Activated naive CD4-positive, alpha-beta T cell treated with anti-CD3 and anti-CD28 coated beads, Interleukin-2, amount 50 U/mL, for 72 hours (primary cell): ENCODE measurements at places on chromosomes 13 and 19. TPM values are rescaled to one million over a fixed set of nuclear protein-coding genes. Genes with fewer than 3 reads are reported as not detected.

- DNase-seq: no peak
These were observed 6.2 kb downstream of the TLE6 start for GRCh38 chr19:2983351-2984214.

GRCh38 chr19:33639035-33639681, 17.4 kb downstream of the CHST8 start:
- no peak for DNase-seq

DNA sequence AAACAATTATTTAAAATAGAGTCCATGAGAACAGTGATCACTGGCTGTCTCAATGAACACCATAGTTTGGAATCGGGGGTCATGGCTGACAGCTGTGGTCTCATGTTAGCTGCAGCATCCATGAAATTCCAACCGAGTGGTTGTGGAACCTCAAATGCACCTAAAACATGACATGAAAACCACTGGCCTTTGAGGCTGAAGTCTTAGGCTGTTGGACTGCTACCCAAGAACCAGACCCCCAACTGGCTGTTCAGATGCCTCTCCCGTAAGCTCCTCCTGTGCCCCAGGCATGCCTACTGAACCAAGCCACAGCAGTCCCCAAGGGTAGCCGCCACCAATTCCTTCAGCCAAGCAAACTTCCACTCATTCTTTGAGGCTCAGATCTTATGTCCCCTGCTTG, 50.5 kb downstream of the ATP7B start:
- no peak for DNase-seq

JUNB gene
- 402 TPM for total RNA-seq

GRCh38 chr13:71814806-71815360, 52.1 kb downstream of the DACH1 start:
- DNase-seq: no peak

GRCh38 chr19:3024509-3024869, 4.6 kb downstream of the TLE2 start:
- DNase-seq: peak; percentile 27

CBLC gene
- total RNA-seq: not detected

GRCh38 chr13:91470084-91470621, 71.7 kb downstream of the GPC5 start:
- DNase-seq: no peak

ADAT3 gene
- 8.5 TPM for total RNA-seq

- DNase-seq: no peak
These were observed 171.1 kb downstream of the KCTD12 start for GRCh38 chr13:76715075-76715474.

GRCh38 chr13:39965309-39965708, 309.8 kb downstream of the COG6 start:
- DNase-seq: no peak

COPE gene
- total RNA-seq: 190 TPM

DNA sequence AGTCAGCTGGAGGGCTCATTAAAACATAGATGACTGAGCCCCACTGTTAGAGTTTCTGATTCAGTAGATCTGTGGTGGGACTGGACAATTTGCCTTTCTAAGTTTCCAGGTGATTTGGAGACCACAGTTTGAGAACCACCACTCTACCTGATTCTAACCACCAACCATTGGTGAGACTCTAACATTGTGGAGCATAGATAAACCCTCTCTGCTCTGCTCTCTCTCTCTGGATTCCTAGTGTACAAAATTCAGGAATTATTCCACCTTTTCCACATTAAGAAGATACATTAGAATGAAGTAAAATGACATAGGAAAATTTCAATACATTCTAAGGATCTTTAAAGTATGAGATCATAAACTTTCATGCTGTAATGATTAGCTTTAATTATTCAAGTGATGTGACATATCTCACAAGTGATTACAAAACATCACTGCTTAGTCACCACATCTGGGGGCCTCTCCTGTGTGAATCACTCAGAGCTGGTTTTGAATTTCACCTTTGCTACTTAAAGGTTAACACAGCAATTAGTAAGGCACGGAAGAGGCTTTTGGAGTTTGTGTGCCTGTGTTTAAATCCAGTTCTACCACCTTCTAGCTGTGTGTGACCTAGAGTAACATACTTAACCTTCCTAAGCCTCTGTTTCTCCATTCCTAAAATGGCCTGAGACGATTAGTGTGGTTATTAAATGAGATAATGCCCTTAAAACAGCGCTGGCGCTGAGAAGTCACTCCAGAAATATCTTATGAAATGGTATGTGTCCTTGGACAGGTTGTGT, 78.5 kb upstream of the NBEA start:
- no peak for DNase-seq

KIR2DL3 gene
- total RNA-seq: 0.27 TPM

DNA sequence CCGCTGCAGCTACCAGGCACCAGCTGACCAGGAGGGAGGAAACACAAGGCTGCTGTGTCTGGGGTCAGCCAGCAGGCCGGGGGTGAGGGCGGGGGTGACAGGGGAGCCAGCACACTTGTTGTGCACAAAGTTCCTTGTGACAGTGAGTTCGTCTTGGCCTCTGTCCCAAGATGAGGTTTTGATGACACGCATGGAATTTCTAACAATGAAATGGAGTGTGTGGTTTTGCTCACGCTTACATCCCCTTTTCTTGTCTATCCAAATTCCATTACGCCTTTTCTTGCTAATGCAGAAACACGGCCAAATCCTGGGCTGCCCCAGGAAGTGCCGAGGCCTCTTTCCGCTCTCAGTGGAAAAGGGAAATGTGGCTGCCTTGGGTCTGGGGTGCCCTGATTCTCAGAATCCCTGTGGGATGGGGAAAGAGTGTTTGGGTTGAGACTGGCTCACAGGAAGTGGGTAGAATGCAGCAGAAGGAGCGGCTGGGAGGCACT, 73.8 kb downstream of the GADD45B start:
- no peak for DNase-seq

DNA sequence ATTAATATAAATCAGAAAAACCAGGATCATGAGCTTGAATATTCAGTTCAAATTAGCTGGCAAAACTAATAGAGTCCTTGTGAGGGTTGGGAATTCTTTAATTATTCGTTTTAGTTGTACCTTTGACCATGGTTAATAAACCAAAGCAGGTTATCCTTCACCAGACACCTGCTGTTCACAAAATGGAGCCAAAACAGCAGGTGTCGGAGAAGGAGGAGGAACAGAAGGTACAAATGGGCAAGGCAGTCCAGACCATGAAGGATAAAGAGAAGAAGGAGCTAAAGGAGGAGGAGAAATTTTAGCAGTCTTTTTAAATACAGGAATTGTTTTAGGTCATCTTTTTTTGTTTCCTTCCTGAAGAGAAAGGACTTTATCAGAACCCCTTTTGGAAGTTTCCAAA, 106.1 kb downstream of the NHLRC3 start:
- DNase-seq: no peak

- no peak for DNase-seq
These were observed 121.2 kb downstream of the PDS5B start for GRCh38 chr13:32707471-32707870.
